ENCODE measurements at places on chromosomes 2 and 18.

- DNase-seq, result no peak
Observed at GRCh38 chr18:54147439-54147838, 77.0 kb downstream of the MBD2 start.

DNA sequence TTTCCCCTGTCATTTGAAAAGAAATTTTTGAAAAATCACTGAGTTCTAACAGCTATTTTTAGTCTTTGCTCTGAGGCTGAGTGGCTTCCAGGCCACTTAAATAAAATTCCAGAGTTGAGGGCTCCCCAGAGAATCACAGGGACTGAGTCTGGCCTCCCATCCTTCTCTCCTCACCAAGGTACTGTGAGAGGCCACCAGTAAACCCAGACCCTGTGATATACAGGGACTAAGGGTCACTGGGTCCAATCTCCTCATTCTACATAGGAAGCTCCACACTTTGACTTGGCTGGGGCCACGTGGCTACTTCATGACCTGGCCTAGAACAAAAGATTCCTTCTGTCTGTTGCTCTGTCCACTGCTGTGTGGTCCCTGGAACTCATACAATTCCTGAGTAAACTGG is 123.2 kb upstream of the CDCA7 start:
- DNase-seq, result no peak

GRCh38 chr2:199315299-199316179 is 142.2 kb downstream of the SATB2 start:
- peak; percentile 56 for DNase-seq

DNA sequence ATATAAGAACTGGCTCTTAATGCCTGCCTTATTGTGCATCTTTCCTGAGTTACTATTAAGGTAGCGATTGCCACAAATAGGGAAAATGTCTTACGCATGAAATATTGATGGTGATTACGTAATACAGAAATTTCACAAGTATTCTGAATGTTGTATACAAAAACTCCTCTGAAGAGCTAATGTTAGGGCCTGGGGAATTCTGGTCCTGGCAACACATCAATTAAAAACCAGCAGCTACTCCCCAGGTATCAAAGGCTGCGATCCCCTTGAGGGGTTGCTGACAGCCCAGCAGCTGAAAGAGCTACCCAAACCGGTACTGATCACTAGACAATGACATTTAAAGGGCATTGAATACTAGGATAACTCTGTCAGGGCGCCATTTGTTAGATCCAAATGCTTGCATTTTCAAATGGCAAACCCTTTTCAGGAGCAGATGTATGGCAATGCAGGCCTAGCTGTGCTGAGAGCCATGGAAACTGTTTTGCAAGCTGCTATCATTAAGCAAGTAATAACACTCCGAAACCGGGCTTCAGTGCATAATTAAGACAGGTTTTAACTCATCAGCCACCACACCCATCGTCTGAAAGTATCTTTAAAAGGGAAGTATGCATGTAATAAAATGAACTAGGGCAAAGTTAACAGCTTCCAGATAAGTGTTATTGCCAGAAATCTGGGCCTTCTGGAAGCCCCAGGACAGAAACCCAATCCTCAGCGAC is 78.4 kb downstream of the CLHC1 start:
- DNase-seq, result no peak

DNA sequence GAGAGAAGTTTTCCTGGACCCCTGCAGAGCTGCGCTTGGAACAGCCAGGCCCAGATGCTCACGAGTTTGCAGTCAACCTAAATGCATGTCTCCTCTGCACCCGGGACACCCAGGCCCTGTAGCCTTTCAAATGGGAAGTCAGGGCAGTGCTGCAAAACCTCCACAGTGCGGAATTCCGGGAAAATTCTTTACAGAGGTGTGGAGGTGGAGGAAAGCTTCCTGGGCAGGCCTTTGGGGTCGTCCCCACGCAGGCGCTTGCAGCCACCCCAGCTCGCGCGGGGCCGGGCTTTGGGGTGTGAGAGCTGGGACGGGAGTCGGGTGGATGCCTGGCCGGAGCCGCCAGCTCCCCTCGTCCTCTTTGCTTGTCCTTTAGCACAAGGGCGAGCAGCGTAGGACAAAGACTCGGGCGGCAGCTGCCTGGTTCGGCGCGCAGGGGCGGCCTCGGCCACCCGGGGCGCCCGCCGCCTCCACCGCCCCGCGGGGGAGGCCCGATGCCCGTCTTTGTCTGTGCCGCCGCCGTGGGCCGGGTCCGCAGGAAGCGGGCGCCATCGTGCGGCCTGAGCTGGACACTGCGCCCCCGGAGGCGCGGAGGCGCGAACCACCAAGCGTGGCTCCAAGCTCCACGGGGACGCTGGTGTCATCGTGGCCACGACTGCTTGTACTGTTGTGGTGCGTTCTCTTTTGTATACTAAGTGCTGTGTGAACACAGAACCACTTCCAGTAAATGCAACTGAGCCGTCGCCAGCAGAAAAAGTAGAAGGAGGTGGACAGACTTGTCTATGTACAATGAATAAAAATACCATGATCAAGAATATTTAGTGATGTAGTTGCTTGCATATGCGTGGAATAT is 28.2 kb upstream of the BCL11A start:
- peak; percentile 67 for DNase-seq

DNA sequence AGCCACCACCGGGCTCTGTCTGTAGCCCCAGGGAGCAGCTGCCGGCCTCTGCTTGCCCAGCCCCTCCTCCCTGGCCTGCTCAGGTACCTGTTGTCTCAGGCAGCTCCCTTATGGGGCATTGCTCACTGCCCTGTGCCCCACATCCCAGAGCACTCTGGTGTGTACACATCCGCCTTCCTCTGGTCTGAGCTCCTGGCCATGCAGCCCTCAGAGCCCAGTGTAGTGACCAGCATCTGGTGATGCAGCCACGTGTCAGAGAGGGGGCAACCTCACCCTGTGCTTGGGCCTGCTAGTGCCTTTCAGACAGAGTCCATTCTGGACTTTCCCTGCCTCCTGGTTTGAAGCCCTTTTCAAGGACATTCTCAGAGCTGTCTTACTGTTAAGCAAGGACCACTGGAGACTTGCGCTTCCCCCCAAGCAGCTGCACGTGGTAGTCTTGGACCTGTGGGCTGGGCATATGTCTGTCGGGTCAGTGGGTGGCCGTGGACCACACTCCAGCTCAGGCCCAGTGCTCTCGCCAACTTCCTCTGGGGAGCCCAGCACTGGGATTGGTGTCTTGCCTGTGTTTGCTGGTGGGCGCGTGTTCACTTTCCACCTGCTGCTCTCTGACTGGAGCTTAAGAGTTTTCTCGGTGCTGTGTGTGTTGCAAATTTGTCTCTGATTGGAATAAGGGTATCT is 30.7 kb downstream of the DGKD start:
- no peak for DNase-seq

GRCh38 chr2:80061881-80062280 is 242.7 kb downstream of the LRRTM1 start:
- DNase-seq, result no peak
